Activated effector memory CD4-positive, alpha-beta T cell treated with Interleukin-2 at 50 U/mL for 16 hours (primary cell): ENCODE measurements at places on chromosomes 2 and 18.

DNA sequence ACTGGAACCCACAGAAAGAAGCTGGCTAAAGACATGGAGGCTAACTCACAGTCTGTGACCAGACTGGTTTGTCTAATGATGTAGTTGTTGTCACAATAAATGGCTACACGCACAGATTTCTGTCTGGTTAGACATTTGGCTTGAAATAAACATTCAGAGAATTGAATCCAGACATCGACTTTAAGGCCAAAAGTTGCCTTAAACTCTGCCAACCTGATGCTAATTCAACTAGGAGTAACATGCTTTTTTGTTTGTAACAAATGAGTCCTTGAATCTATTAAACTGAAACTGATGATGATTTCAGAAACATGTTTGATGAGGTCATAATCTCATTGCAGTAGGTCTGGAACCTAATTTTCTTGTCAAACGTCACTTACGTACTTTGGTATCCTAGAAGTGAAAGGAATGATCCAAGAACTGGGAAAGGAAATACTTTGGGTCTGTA is 123.8 kb downstream of the ERBB4 start:
- no peak for DNase-seq

DNA sequence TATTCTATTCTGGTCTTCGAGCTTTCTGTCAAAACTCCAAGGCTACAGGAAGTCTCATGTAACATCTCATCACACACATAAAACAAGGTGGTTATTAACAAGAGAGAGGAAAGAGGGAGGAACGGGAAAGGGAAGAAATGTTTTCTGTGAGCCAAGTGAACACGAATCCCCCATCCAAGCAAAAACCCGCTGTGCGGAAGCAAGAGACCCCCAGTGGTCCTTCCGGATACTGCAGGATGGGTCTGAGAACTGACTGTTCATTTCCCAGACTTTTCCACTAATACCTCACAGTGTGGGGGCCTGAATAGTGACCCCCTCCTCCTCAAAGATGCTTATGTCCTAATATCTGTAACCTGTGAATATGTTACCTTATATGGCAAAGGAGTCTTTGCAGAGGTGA is 19.0 kb upstream of the DIPK1C start:
- no peak for DNase-seq

DNA sequence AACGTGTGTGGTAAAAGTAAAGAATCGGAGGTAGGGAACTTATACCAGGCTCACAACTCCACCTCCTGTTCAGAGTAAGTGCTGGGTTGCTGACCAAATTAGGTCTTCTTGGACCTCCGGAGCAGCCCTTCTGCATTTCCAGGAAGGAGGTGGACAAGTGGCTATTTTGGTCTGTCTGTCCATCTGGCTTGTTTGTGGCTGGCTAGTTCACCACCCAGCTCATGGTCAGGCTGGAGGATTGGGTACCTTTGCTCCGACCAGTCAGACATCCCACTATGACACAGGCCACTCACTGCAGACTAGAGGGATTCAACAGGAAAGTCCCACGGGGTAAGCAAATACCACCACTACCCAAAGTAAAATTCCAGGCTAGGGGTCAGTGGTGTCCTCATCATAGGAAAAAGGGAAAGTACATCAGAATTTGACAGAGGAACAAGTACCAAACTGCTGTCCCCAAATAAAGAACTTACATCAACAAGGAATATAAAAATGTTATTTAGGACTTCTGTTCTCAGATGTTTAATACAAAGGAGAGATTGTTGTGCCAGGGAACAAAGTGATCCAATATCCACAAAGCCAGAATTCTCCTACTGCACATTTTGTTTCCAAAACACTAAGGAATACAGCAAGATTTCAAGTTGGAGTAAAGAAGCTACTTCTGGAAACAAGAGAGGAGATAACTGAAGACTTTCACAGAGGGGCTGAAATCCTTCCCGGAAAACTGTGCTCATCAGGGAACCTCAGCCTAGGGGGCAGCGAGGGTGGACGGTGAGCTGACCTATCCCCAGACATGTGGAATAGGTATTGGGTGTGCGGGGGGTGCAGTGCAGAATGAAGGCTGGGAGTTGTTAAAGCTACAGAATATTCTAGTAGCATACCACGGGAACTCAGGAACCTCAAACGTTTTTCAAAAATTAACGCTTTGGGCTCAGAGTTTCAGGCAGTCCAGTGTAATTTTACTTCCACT is 56.9 kb downstream of the BCL2 start:
- DNase-seq = no peak

GRCh38 chr2:164275659-164276058 is 345.6 kb downstream of the GRB14 start:
- DNase-seq = no peak

- peak; percentile 58 for DNase-seq
These were observed 1.6 kb downstream of the SMAD7 start for GRCh38 chr18:48949050-48949605.
